CD8-positive, alpha-beta memory T cell (primary cell): ENCODE measurements at places on chromosomes 6 and 20.

DNA sequence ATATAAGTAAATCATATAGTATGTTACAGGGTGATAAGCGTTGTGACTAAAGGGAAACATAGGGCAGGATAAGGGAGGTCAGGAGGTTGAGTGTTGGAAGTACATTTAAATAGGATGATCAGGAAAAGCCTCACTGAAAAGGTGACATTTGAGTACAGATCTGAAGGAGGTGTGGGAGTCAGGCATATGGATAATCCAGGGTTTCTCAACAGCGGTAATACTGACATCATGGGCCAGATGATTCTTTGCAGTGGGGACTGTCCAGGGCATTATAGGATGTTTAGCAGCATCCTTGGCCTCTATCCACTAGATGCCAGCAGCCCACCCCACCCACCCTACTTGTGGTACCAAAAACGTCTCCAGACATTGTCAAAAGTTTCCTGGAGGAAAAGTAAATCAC lies 292.6 kb upstream of the PREP start:
- DNase-seq = no peak

GRCh38 chr6:29737707-29738630 lies 14.7 kb downstream of the HLA-F start:
- peak; percentile 59 for DNase-seq

DNA sequence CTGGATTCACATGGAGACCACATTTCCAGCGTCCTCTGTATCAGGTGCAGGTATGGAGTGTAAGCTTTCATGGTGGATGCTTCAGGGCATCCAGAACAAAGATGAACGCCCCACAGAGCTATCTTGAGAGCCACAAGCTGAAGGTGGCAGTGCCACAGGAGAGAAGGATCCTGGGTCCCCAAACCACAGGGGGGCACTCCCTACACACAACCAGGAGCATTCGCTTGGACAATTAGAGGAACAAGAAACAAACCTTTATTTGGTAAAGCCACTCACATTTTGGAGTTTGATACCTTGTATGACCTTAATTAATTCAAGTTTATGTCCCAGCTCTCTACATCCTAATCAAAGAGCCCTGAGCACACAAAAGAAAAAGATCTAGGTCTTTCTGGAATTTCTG lies 406.3 kb downstream of the PREX1 start:
- DNase-seq = no peak

DNA sequence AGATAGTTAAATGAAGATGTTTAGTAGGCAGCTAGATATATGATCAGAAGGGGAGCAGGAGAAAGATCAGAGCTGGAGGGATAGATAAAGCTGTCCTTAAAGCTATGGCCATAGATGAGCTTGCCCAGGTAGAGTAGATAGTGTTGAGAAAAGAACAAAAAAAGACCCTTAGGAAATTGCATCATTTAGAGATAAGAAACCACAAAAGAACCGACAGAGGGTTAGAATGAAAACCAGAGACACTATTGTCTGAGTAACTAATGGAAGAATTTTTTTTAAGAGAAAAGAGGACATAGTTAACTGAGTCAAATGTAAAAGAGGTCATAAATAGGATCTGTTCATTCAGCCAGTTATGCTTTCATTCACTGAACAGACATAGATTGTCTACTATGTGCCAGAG lies 101.8 kb downstream of the TNFAIP3 start:
- no peak for DNase-seq

- no peak for DNase-seq
These were observed 272.0 kb upstream of the SOX4 start for GRCh38 chr6:21321531-21321930.

- DNase-seq = no peak
These were observed 1155.9 kb upstream of the GJE1 start for GRCh38 chr6:140976806-140977205.
